HFFc6 (cell line): ENCODE measurements at places on chromosomes 5 and 9. TPM values are rescaled to one million over a fixed set of nuclear protein-coding genes. Genes with fewer than 3 reads are reported as not detected.

GRCh38 chr5:146368137-146368536 lies 29.5 kb downstream of the POU4F3 start:
- H3K27ac ChIP-seq: no peak overlapping the region
- H3K36me3 ChIP-seq: no peaks in the 10 kb centered on the region
- no peak for DNase-seq
- H3K27me3 ChIP-seq: peaks cover 25% of the 10 kb centered on the region
- H3K4me3 ChIP-seq: no peak overlapping the region

Gene NACC2
- total RNA-seq: 38.8 and 42.9 TPM in 2 replicates

DNA sequence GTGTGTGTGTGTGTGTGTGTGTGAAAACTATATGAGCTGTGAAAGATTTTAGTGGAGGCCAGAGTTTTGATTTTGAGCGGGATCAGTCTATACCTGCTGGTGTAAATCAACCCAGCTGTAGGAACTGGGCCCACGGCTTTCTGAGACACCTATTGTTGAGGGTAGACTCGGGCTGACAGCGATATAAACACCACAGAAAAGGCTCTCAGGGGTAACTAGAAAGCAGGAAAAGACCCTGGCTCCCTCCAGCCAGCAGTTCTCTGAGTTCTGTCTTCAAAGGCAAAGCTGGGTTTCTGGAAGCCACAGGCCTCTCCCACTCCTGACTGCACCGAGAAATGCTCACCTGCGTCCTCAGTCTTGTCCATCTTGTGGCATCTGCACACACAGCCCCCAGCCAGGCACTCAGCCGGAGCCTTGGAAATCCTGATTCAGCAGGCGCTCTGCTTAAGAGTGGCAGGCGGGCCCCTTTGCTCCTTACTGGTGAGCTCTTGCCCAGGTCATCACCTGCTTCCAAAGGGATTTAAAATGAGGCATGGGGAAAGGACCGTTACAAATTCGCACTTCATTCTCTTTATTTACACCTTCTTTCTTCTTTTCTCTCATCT lies 223.3 kb downstream of the NDUFS4 start:
- no peak overlapping the region for H3K27ac ChIP-seq
- peaks cover 9% of the 10 kb centered on the region for H3K27me3 ChIP-seq
- H3K4me1 ChIP-seq: peaks cover 30% of the 10 kb centered on the region
- peaks cover 6% of the 10 kb centered on the region; the same call in 1 of the 2 replicates for H3K36me3 ChIP-seq

GRCh38 chr9:131715906-131716305 lies 24.0 kb downstream of the RAPGEF1 start:
- H3K4me1 ChIP-seq: peaks cover 56% of the 10 kb centered on the region
- peaks cover 3% of the 10 kb centered on the region for H3K27me3 ChIP-seq
- DNase-seq: no peak
- no peaks in the 10 kb centered on the region for H3K36me3 ChIP-seq
- no peak overlapping the region for H3K4me3 ChIP-seq

Gene SOHLH1
- total RNA-seq: not detected in 3 replicates

Gene ACTBL2
- not detected in 3 replicates for total RNA-seq

GRCh38 chr9:72309364-72310133 lies 55.5 kb downstream of the ZFAND5 start:
- H3K4me1 ChIP-seq: peaks cover 5% of the 10 kb centered on the region
- H3K4me3 ChIP-seq: no peak overlapping the region
- no peak overlapping the region for H3K27ac ChIP-seq
- no peaks in the 10 kb centered on the region; the same call in 1 of the 2 replicates for H3K27me3 ChIP-seq
- no peaks in the 10 kb centered on the region for H3K36me3 ChIP-seq
- no peak for DNase-seq
